ENCODE measurements at places on chromosomes 3 and 15.

GRCh38 chr3:184384342-184384741 lies 4.5 kb downstream of the CHRD start:
- DNase-seq, result no peak

GRCh38 chr3:4476496-4476895 lies 9.4 kb upstream of the SUMF1 start:
- no peak for DNase-seq

- no peak for DNase-seq
Observed at GRCh38 chr3:71577011-71577410, 6.5 kb downstream of the FOXP1 start.

GRCh38 chr15:42849836-42850235 lies 70.7 kb downstream of the TTBK2 start:
- DNase-seq, result no peak
